ENCODE measurements at places on chromosomes 12 and 14. TPM values are rescaled to one million over a fixed set of nuclear protein-coding genes. Genes with fewer than 3 reads are reported as not detected.

DNA sequence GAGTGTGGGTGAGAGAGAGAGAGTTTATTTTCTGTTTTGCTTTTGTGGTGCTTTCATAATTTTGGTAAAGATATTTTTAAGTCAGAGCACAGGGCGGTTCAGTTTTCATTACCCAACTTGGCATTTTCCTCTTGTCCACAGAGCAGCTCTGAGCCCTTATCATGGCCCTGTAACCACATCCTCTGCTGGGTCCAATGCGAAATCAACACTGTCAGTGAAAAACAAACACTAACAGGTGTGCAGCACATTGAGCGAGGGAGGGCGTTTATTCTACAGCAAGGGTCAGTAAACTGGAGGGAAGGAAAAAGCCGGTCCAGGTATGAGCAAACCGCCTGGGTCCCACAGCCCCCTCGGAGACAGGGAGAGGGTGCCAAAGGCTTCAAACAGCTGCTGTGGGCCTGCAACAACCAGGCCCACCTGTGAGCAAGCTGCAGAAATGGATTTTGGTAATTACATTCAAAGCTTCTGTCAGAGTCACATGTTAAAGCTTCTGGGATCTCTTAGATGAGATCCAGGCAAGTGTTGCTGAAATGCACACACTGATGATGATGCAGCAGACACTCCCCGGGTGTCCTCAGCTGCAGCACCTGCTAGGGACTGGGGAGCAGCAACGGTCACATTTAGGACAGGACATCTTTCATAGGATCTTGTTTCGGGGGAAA lies 132.7 kb upstream of the DYRK2 start:
- H3K4me1 ChIP-seq = peaks cover 15% of the 10 kb centered on the region
- no peaks in the 10 kb centered on the region for H3K27me3 ChIP-seq
- peak; percentile 21 for DNase-seq
- no peak overlapping the region for H3K27ac ChIP-seq
- H3K4me3 ChIP-seq = no peak overlapping the region

DNA sequence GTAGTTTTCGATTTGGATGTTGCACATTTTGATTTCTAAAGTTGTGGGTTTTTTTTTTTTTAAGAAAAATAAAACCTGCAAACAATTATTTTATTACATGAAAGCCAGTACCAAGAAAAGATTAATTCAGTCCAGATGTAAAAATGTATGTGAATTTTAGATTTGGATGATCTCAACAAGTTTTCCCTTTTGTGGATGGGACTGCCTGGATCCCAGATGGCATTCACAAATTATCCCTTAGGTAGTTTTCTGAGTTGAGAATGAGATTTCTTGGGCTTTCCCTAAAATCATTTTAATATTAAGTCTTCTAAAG lies 2.8 kb downstream of the FRMD6 start:
- no peaks in the 10 kb centered on the region for H3K36me3 ChIP-seq
- peaks cover 8% of the 10 kb centered on the region for H3K4me1 ChIP-seq
- peak; percentile 69 for DNase-seq
- no peak overlapping the region for H3K4me3 ChIP-seq
- H3K27ac ChIP-seq = peak overlapping the region; percentile 91

- H3K4me1 ChIP-seq = peaks cover 9% of the 10 kb centered on the region
- peak within 1 kb of the TSS; percentile 86 for H3K4me3 ChIP-seq
- peak within 1 kb of the TSS; percentile 100 for H3K27ac ChIP-seq
- H3K36me3 ChIP-seq = peaks cover 33% of the 10 kb centered on the region
Observed at GRCh38 chr14:23094666-23095195, at the start of gene ACIN1. ACIN1 (minus strand) TSS chr14:23095136; CDS start chr14:23095112, 24 bp downstream.

- no peaks in the 10 kb centered on the region for H3K4me1 ChIP-seq
- no peak for DNase-seq
- no peaks in the 10 kb centered on the region for H3K36me3 ChIP-seq
- H3K4me3 ChIP-seq = no peak overlapping the region
- H3K27ac ChIP-seq = no peak overlapping the region
- H3K27me3 ChIP-seq = no peaks in the 10 kb centered on the region
Observed at GRCh38 chr12:18296909-18297280, 35.6 kb downstream of the PIK3C2G start.

- no peaks in the 10 kb centered on the region for H3K27me3 ChIP-seq
- H3K27ac ChIP-seq = no peak overlapping the region
- no peaks in the 10 kb centered on the region for H3K36me3 ChIP-seq
- no peak overlapping the region for H3K4me3 ChIP-seq
- DNase-seq = no peak
- H3K4me1 ChIP-seq = no peaks in the 10 kb centered on the region
Observed at GRCh38 chr12:51432921-51433320, 8.3 kb downstream of the SLC4A8 start.

- no peaks in the 10 kb centered on the region for H3K27me3 ChIP-seq
- no peaks in the 10 kb centered on the region for H3K36me3 ChIP-seq
- H3K4me1 ChIP-seq = no peaks in the 10 kb centered on the region
Observed at GRCh38 chr14:54310151-54310850, 86.5 kb upstream of the CDKN3 start.

DNA sequence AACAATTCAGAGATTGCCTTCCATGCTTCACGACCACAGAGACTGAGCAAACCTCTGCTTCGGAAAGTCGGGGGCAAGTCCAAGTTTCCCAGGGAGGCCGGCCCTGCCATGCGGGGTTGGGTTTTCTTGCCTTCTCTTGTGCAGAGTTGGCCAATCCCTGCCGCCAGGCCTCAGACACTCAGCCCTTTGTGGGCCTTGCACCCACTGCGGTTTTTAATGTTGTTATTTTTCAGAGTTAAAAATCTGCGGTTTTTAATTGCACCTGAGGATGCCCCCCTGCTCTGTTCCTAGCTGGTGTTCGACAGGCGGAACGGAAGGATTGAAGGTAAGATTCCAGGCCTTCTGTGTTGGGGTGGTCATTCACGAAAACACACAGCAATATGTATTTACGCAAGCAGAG lies 108.7 kb downstream of the CALM1 start:
- no peak overlapping the region for H3K4me3 ChIP-seq
- no peak overlapping the region for H3K27ac ChIP-seq
- H3K36me3 ChIP-seq = no peaks in the 10 kb centered on the region
- no peak for DNase-seq
- H3K4me1 ChIP-seq = peaks cover 4% of the 10 kb centered on the region

DNA sequence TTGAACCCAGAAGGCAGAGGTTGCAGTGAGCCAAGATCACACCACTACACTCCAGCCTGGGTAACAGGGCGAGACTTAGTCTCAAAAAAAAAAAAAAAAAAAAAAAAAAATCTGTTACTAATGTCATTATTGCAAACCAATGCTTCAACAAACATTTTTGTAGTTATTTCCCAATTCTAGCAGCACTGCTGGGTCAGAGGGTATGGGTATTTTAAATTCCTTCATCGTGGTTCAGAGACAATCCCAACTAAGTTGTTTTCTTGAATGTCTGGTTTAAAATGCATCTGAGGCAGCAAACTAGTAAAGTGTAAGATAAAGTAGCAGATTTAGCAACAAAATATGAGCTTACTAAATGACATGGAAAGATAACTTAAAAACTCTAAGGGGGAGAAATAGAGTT lies 65.6 kb downstream of the FERMT2 start:
- DNase-seq = no peak
- H3K27ac ChIP-seq = no peak overlapping the region
- H3K36me3 ChIP-seq = peaks cover 26% of the 10 kb centered on the region
- H3K4me1 ChIP-seq = no peaks in the 10 kb centered on the region

- no peaks in the 10 kb centered on the region for H3K4me1 ChIP-seq
- peaks cover 2% of the 10 kb centered on the region for H3K27me3 ChIP-seq
- peak; percentile 56 for DNase-seq
Observed at GRCh38 chr14:66359500-66359899, 126.7 kb upstream of the CCDC196 start.

DNA sequence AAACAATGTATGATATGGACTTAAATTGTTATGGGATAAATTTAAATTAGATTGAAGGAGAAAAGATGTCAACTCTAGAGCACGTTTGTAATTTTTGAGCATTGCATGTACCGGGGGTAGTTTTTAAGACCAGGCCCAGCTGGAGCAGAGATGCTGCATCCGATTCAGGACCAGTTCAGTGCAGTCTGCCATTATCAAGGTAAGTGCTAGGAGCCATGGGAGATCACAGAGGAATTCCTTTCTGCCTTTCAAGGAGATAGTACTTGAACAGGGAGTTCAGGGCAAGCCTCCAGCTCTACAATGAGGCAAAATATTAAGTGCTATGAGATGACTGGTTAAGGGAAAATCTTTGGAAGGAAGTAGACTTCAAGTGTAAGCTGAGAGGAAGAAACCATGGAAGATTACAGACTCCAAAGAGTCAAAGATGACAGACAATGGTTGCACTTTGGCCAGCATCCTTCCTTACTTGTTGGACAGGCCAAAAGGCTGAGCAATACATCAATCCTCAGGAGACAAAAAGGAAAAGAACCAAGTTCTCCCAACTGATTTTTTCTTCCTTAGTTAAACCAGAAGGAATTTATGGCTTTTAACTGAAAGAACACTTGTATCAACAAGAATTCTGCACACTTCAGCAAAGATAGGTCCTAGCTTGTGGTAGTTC lies 113.2 kb upstream of the HIF1A start:
- no peaks in the 10 kb centered on the region for H3K27me3 ChIP-seq
- H3K4me1 ChIP-seq = peaks cover 17% of the 10 kb centered on the region
- peak overlapping the region; percentile 1 for H3K27ac ChIP-seq
- no peak overlapping the region for H3K4me3 ChIP-seq
- H3K36me3 ChIP-seq = no peaks in the 10 kb centered on the region

GRCh38 chr12:65276916-65277530 lies 1.5 kb upstream of the MSRB3 start:
- peaks cover 5% of the 10 kb centered on the region for H3K4me1 ChIP-seq
- no peak for DNase-seq
- H3K27ac ChIP-seq = no peak overlapping the region

- peaks cover 34% of the 10 kb centered on the region for H3K4me1 ChIP-seq
- H3K36me3 ChIP-seq = no peaks in the 10 kb centered on the region
- H3K4me3 ChIP-seq = peak overlapping the region; percentile 56
- DNase-seq = peak; percentile 66
- peak overlapping the region; percentile 60 for H3K27ac ChIP-seq
Observed at GRCh38 chr12:53232646-53233461, 845 bp upstream of the RARG start.

- DNase-seq = peak; percentile 57
- H3K4me1 ChIP-seq = no peaks in the 10 kb centered on the region
- H3K4me3 ChIP-seq = no peak overlapping the region
- H3K27ac ChIP-seq = no peak overlapping the region
Observed at GRCh38 chr14:55430024-55430690, 10.3 kb downstream of the TBPL2 start.

GRCh38 chr14:94614802-94615201 lies 2.6 kb downstream of the SERPINA3 start:
- H3K36me3 ChIP-seq = no peaks in the 10 kb centered on the region
- H3K27ac ChIP-seq = no peak overlapping the region
- no peaks in the 10 kb centered on the region for H3K27me3 ChIP-seq
- H3K4me3 ChIP-seq = no peak overlapping the region

Gene PPP4R3A
- 69.0 TPM for total RNA-seq

Gene MBIP
- 15.2 TPM for total RNA-seq

Gene SCN8A
- 0.35 TPM for total RNA-seq

Gene NINJ2
- total RNA-seq = 3.2 TPM

Gene ATL1
- total RNA-seq = 5.6 TPM

Gene ERBB3
- 126 TPM for total RNA-seq

Gene CCND2
- 152 TPM for total RNA-seq

Gene CD69
- total RNA-seq = 0.93 TPM
